ENCODE measurements at places on chromosomes 7 and 10.

GRCh38 chr7:137354961-137355360 is 11.4 kb upstream of the PTN start:
- DNase-seq = no peak

DNA sequence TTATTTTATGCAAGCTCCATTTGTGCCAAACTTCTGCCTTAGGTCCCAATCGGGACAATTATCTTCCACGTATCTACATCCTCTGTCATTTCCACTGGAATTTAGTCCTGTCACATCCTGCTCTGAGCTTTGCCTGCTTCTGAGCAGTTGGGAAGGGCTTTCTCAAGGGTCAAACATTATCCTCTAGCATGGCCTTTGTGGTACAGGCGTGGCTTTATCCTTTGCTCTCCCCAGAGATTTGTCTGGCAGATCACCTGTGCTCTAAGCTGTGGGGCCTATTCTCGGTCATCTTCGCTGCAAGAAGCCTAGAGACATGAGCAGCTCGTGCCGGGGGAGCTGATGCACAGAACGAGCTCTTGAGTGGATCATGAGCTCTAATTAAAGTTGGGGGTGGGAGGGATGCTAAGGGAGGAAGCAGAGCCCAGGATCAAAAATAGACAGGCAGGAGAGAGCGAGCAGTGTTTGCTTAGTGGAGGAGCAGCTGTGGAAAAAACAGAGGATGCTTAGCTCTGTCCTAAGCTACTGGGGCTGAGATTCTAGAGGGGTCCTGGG is 19.8 kb upstream of the TMEM273 start:
- DNase-seq = no peak

GRCh38 chr7:137691566-137691965 is 155.2 kb downstream of the DGKI start:
- DNase-seq = no peak

DNA sequence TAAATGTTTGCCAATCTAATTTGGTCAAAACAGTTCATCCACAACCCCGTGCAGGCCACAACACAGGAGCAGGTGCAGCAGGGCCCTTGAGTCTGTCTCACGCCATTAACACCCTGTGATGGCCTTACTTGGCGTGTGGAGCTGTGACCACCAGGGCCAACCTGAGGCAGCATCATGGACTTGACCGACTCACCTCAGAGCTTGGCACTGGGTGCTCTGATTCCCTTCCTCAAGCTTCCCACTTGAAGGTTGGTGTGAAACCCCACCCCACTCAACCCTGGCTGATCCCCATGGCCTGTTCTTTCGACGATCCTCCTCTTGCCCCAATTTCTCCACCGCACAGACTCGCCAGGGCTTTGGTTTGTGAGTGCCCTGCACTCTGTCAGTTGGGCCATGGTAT is 623.1 kb downstream of the PTPRN2 start:
- no peak for DNase-seq

DNA sequence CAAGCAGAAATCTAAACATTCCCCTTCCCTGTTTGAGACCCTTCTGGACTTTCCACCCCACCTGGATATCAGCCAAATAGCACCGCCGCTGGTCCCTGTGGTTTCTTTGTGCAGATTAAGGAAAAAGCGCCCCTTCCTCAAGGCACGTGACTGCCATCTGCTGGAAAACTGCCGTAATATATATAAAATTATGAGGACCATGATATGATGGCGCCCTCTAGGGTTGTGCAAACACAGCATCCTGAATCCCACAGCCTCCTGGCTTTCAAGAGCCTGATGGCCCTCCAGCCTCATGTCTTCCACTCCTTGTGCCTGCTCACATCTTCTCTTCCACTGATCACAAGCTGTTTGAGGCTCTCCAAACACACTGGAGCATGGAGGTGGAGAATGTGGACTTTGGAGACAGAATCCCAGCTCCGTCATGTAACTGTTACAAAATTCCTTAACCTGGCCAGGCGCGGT is 121.3 kb downstream of the MYL10 start:
- no peak for DNase-seq

All from stimulated activated CD8-positive, alpha-beta memory T cell treated with anti-CD3 and anti-CD28 coated beads, Interleukin-2, amount 100 ng/mL, for 1 hour (primary cell).